Activated naive CD4-positive, alpha-beta T cell (primary cell): ENCODE measurements at places on chromosomes 6 and 20.

GRCh38 chr6:7154341-7155139 lies 46.8 kb downstream of the RREB1 start:
- DNase-seq: no peak

GRCh38 chr20:21266191-21266536 lies 37.0 kb upstream of the XRN2 start:
- DNase-seq: no peak

DNA sequence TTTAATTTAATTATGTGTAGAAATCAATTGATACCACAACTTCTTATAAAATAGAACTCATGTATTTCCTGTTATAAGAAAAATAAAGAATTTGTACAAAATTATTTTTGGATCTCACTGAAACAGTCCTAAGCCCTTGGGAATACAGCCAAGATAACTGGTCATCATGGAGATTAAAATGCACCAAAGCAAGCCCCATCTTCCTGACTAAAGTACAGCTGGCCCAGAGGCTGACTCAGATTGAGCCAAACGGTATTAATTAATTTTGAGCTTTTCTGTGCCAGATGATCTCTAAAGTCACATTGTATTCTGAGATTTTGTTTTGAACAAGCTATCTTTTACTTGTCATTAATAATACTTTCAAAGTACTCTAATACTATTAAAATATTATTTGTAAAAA lies 978.5 kb downstream of the TBC1D32 start:
- no peak for DNase-seq

GRCh38 chr6:144129469-144129868 lies 20.8 kb upstream of the STX11 start:
- no peak for DNase-seq

GRCh38 chr20:62344782-62345181 lies 22.3 kb downstream of the LAMA5 start:
- no peak for DNase-seq

DNA sequence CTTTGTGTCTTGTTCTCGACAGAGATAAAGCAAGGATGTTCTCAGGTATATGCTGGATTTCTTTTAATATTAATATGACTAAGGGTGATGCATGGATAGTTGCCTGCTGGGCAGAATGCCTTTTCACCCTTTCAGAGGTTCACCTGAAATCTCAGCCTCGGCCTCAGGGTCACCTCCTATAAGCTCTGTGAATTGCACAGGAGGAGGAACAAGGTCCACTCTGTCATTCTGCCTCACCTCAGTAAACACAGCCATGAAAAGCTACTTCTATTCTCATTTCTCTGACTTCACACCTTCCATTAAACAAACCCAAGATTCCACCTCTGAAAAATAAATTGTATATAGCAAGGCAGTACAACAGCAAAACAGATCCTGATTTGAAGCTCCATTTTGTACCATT lies 38.1 kb upstream of the AIG1 start:
- no peak for DNase-seq

DNA sequence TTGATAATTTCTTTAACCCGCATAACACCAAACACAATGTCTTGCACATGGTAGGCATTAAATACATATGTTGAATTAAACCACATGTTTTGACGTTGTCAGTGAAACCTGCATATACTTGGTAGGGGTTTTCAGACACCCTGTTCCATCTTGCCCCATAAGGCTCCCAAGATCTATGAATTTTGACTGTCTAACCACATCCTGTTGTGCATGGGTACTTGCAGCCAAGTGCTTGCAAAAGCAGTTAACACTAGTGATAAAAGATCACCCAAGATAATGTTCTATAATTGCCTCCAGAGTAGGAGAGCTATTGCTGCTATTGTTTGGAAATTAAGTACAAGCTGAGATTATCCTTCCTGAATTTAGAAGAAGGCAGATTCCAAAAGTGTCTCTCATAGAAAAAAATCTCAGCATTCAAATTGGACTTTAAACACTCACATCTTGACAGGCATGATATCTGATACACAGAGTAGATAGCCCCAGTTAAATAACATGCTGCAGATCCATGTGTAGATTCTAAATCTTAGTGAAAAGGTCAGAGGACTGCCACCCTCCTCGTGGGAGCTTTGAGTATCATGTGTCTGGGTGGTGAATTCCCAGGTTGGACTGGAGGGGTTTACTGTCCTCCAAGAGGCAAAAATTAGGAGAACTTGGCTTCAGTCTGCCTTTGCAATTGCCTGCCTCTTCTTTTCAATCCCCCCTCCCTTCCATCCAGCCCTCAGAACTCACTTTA lies 25.8 kb upstream of the CCN6 start:
- DNase-seq: no peak

GRCh38 chr6:127904160-127904559 lies 3.3 kb upstream of the THEMIS start:
- no peak for DNase-seq

- DNase-seq: no peak
Observed at GRCh38 chr6:51704932-51705540, 382.4 kb downstream of the PKHD1 start.

DNA sequence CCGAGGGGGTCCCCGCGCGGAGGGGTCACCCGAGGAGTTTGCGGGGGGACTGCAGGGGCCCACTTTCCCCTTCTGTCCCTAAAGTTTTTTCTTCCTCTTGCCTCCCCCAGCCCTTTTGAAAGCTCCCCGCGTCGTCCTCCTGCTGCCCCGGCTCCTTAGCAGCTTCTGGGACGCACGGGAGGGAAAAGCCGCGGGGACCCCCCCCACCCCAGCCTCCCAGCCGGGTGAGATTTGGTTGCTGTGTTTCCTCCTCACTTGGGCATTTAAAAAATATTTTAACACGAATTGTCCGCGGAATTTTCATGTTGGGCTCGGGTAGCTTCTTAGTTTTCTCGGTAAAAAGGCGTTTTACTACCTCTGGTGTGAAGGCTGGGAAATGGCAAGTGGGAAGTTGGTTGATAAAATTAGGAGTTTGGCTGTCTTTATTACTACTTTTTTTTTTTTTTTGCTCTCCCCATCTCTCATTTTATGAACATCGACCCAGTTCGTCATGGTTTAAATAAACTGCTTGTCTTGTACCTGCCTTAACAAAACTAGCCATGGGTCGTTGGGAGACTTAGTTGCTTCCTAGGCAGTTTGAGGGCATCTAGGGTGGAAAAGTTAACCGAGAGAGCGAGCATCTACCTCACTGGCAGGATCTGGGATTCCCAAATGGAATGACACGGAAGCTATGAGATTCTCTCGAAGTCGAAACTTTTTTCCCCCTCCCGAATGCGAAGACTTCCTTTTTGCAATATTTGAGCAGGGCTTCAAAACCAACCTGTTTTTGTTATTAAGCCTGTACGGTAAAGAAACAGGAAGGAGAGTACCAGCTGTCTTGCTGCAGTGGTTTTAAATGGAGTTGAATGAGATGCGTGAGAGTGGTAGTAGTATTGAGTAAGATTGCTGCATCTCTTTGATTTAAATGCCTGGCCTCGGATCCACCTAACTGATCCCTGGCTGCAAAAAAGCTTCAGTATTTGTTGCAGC lies 868 bp downstream of the NCOA3 start:
- DNase-seq: peak; percentile 26

GRCh38 chr6:47159763-47160162 lies 117.6 kb upstream of the ADGRF1 start:
- no peak for DNase-seq

DNA sequence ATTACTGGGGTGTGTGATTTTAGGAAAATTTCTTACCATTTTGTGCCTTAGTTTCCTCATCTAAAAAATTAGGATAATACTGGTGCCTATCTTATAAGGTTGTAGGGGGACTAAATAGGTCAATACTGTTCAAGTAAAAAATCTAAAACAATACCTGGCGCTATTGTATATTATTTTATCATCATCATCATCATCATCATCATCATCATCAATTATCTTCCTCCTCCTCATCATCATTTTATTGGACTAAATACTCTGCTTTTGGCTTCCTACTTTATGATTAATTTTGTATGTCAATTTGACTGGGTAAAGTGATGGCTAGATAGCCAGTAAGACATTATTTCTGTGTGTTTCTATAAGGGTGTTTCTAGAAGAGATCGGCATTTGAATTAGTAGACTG lies 435.5 kb downstream of the DHX35 start:
- no peak for DNase-seq

DNA sequence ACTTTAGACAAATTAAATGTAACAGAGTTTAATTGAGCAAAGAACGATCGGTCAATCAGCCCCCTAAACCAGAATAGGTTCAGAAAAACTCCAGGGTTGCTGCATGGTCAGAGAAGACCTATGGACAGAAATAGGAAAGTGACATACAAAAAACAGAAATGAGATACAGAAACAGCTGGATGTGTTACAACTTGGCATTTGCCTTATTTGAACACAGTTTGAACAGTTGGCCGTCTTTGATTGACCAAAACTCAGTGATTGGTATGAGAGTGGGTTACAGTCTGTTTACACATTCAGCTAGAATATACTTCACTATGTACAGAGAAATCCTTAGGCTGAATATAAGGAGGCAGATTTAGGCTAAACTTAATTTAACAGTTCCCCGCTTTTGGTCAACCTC lies 19.9 kb downstream of the SRSF6 start:
- DNase-seq: no peak

GRCh38 chr6:137112067-137112355 lies 61.4 kb downstream of the IL22RA2 start:
- no peak for DNase-seq

- peak; percentile 20 for DNase-seq
Observed at GRCh38 chr6:2853769-2854395, 12.2 kb upstream of the SERPINB1 start.

GRCh38 chr6:20708367-20709124 lies 174.3 kb downstream of the CDKAL1 start:
- DNase-seq: no peak

DNA sequence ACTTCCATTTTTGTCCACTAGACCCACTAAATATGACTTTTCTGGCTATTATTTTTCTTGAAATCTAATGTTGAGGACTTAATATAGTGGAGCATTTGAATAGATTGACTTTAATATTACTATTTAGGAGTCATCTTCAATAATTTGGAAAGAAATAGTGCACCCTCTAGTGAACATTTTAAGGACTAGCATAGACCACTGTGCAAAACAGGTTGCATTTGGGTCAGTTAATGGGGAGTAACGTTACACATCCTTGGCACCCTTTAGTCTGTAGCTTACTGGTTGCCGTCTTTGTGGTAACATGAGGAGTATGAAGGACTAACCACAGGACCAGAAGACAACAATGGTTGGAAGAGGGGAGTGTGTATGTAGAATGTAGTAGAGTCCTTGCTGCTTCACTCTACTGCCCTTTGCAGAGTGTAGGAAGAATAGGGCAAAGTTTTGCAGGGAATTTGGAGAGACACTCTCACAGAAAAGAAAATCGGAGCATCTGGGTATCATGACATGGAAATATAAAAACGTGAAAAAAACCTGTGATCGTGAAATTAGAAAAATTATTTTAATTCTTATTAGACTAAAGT lies 25.2 kb downstream of the RFPL4B start:
- DNase-seq: no peak

- no peak for DNase-seq
Observed at GRCh38 chr6:157455731-157456523, 74.9 kb downstream of the ZDHHC14 start.

GRCh38 chr6:138129190-138129589 lies 22.0 kb upstream of the PERP start:
- DNase-seq: no peak

DNA sequence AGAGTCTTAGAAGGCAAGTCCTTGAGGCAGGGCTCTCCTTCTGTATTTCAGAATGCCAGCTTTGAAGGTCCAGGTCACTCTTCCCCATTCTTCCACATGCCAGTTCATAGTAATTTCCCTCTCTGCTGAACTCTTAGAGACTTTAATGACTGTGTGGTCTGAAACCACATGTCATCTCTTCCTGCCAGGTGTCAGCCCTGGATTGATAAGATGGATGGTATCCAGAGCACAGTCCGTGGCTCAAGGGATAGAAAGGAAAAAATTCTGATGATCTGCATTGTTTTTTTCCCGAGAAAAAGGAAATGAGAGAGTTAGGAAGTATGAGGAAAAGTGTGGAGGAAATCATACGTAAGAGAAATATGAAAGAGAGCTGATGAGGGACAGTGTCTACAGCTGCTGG lies 250.9 kb downstream of the TPBG start:
- DNase-seq: no peak

GRCh38 chr6:169568314-169569087 lies 133.3 kb downstream of the WDR27 start:
- no peak for DNase-seq

- DNase-seq: no peak
Observed at GRCh38 chr20:42112161-42112560, 494.0 kb upstream of the CHD6 start.

DNA sequence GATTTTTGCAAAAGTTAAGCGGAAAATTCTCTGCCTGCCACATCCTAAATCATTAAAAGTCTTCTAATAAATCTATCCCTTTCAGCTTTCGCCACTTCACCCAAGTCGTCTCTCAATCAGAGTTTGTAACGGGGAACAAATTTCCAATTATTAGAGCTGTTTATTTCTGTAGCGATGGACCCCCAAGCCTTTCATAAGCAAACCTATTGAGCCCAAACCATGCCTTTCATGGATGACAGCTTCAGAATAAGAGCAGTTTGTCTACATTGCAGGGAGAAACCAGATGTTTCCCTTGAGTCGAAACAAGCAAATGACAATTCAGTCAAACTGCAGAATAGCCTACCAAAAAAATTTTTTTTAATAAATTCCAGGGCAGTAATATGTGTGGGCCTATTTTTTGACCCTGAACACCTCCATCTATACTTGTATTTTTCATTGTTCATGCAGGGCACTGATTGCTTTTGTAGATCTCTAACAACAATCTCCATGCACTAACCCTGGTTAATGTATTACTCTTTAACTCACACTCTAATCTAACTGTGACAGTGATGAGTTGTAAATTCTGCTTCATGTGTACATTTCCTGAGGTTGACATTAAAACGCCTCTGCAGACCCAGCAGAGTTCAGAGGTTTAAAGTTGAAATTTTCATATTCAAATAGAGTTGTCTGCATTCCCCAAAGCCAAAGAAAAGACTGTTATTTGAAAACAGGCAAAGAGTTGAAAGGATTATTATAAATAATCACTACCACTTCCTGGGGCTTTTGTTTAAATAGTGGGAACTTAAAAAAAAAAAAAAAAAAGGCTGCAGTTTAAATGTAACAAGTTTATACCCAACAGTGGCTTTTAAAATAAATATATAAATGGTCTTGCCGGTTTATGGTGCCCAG lies 64.5 kb downstream of the ATP9A start:
- no peak for DNase-seq

- DNase-seq: no peak
Observed at GRCh38 chr6:107345393-107345792, 114.0 kb downstream of the PDSS2 start.

DNA sequence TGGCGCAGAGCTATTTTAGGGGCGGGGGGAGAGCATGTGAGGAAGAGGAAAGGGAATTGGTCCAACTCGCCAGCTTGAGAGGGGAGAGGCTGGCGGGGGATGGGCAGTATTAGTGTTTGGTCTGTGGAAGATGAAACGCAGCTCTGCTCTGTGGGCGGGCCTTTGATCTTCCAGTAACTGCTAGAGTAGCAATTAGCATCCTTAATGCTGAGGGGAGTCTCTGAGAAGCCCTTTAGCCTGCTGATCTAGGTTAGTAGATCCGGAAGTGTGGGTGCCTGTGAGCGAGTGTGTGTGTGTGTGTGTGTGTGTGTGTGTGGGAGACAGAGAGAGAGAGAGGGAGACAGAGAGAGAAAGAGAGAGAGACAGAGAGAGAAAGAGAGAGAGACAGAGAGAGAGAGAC lies 117.2 kb upstream of the BACH2 start:
- DNase-seq: peak; percentile 52
